ENCODE measurements at places on chromosomes 12 and 14. TPM values are rescaled to one million over a fixed set of nuclear protein-coding genes. Genes with fewer than 3 reads are reported as not detected.

KLRC2 gene
- not detected for total RNA-seq

IL22 gene
- total RNA-seq: not detected

GALNT16 gene
- total RNA-seq: 1.9 TPM

SLCO1B3 gene
- not detected for total RNA-seq

IKZF4 gene
- total RNA-seq: 2.8 TPM

ALDH1L2 gene
- total RNA-seq: 90.9 TPM

C12orf54 gene
- total RNA-seq: not detected

ENTPD5 gene
- total RNA-seq: 5.6 TPM

NOPCHAP1 gene
- 15.8 TPM for total RNA-seq

PTHLH gene
- 0.50 TPM for total RNA-seq

FAM222A gene
- total RNA-seq: 2.1 TPM

DNA sequence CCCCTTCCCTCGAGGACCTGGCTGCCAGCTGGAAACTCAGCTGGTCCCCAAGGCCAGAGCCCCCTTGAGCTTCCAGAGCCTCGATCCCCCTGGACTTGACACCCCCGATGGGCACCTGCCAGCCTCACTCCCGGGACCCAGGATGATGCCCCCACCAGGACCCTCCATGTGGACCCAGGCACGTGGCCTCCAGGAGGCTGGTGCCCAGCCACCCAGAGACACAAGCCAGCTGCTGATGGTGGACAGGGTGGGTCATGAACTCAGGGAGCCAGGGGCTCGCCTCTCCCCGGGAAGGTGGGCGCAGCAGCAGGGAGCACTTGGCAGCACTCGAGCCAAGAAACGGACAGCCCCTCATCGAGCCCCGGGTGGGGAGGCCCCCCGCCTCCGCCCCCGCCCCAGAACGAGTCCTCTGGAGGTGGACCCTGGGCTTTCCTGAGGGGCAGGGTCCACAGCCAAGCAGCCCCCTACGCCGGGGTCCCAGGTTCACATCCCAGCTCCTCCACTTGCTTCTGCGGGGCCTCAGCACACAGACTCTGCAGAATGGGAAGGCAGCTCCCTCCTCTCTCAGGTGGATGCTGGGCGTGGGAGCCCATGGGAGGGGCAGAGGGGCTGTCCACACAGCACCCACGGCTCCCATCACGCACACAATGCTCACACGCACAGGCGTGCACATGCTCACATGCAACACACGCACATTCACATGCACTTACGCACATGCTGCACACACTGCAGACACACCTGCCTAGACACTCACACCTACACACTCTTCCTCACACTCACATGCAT is 12.1 kb downstream of the C14orf180 start:
- peak; percentile 11 for DNase-seq

DNA sequence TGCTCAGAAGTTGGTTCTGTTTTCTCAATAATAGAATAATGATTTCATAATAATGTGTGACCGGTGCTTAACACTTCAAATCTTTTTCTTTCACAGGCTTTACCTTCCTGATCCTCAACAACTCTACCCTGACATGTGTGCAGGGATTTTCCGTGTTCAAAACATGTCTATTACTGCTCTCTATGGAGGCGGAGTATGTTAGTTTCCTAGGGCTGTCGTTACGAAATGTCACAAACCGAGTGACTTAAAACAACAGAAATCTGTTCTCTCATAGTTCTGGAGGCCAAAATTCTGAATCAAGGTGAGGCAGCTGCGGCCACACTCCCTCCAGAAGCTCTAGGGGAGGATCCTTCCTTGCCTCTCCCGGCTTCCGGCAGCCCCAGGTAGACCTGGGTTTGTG is 186.2 kb upstream of the VASH1 start:
- no peak for DNase-seq

DNA sequence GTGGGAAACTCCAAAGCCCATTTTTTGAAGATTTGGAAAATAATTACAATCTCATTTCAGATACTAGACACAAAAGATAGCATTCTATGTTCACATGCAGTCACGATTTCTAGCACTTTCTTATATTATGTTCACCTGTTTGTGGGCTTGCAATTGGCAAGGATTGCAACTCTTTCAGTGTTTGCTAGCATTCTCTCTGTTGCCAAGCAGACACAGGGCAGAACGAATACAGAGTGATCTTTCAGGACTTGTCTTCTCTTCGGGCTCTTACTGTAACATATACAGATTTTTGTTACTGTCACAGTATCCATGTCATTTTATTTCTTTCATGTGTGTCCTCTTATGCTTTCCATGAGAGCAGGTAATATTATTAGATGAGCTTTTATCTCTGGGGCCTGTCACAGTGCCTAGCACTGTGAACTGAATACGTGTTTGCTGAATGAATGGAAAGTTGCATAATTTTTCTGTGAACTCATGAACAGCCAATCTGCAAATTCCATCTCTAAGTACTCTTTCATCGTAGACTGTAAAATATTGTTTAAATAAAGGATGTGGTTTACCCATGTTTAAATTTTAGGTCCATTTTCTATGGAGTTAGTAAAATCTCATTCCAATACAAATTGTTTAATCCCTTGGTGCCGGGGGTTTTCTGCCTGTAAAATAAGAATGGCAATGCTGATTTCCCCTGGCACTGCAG is 105.1 kb downstream of the BMP4 start:
- no peak for DNase-seq

- DNase-seq: no peak
These were observed 121.3 kb upstream of the IGF1 start for GRCh38 chr12:102601621-102602020.

- no peak for DNase-seq
These were observed 38.5 kb upstream of the CHGA start for GRCh38 chr14:92884410-92884809.

- DNase-seq: peak; percentile 82
These were observed 156.8 kb upstream of the TMEM260 start for GRCh38 chr14:56422703-56423213.

GRCh38 chr14:22997676-22998323 is 12.1 kb downstream of the C14orf93 start:
- no peak for DNase-seq

GRCh38 chr12:78865516-78865915 is 942 bp downstream of the SYT1 start:
- DNase-seq: no peak

GRCh38 chr12:109915171-109916040 is 15.3 kb downstream of the TCHP start:
- peak; percentile 87 for DNase-seq

DNA sequence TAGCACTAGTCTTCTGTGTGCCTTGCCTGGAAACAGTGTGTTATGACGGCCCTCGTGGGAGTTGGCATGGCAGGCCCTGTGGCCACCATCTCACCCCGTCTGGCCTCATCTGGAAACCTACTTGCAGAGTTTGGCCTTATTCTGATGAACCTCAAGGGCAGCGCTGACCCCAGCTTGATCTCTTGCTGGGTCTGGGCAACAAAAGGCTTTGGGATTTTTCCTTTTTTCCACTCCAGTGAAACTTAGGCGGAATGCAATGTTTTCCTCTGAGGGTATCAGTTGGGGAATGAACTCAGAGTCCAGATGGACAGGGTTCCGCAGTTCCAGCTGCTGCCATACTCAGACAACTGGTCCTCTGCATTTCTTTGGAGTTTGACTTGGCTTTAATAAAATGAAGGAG is 15.9 kb downstream of the CACNA1C start:
- DNase-seq: no peak

GRCh38 chr12:79690142-79690637 is 574 bp downstream of the PAWR start:
- DNase-seq: peak; percentile 31

DNA sequence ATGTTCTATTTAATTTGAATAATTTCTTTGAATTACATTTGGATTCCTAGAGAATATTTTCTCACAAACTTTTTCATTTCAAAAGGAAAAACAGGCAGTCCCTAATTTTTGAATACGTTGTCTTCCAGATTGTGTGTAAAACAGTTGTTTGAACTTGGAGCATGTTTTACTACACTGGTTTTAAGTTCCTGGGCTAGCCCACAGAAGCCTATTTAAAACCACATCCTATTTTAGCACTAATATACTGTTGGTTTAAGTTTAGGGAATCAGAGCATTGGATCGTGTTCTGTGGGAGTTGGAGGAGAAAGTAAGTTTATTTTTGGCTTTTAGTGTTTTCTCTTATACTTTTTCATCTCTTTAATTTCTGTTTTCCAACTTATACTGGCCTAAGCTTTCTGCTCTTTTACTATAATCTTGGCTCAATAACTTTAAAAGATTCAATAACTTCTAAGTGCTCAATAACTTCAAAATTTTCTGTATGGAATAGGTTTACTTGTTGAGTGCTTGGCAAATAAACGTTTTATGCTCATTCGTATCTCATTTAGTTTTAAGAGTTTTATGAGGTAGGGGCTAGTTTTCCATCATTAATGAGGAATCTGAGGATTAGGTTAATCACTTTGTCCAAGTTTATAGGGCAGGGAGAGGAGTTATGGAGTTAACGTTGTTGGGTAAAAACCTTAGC is 14.9 kb downstream of the LEMD3 start:
- no peak for DNase-seq

DNA sequence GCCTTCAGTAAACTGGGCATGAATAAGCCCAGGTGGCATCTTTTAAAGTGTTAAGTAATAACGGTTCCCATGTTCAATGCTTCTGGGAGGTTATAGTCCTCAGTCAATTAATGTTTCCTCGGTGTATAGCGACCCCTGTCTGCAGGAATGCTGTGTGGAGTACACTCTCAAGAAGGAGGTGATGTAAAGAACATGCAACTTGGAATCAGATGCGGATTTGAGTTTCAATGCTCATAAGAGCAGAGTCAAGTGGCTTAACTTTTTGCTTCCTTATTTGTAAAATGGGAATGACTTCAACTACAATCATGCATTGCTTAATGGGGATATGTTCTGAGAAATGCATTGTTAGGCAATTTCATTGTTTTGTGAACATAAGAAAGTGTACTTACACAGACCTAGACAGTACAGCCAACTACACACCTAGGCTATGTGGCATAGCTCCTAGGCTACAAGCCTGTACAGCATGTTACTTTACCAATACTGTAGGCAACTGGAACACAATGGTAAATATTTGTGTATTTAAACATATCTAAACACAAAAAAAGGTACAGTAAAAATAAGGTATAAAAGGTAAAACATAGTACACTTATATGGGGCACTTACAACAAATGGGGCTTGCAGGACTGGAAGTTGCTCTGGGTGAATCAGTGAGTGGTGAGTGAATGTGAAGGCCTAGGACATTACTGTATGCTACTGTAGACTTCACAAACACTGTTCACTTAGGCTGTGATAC is 6.7 kb upstream of the MRPS35 start:
- peak; percentile 74 for DNase-seq

DNA sequence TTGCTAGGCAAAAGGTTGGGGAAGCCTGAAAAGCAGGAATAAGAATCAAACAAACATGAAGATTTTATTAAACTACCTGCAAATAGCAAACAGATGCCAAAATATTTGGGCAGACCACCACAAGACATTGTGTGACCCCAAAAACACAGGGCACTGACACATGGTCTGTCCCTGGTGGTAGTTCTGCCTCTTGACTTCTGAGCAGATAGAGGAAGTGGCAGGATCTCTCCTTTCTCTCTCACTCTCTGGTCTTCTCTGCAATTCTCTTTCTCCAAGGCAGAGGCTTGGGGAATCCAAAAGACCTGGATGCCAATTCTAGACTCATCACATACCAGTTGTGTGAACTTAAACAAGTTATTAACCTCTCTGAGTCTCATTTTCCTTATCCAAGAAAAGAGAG is 4.3 kb upstream of the PTGDR start:
- no peak for DNase-seq

DNA sequence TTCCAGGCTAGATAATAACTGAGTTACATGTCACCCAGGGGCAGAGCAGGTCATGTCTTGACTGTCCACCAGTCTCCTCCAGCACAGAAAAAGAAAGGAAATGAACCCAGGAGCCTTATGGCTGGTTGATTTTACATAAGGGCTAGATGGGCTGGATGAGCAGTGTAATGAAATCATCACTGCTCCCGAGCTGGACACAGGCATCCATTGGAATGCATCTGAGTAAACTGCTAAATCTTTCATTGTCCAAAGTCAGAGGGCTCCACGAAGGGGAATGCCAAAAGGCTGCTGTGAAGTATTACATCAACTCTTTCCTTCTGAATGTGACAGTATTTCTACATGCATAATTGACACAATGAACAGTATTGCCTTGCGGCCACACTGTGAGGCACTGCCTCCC is 30.1 kb upstream of the TSPAN11 start:
- DNase-seq: no peak

- DNase-seq: no peak
These were observed 204.4 kb downstream of the FOXN3 start for GRCh38 chr14:89212386-89213235.

DNA sequence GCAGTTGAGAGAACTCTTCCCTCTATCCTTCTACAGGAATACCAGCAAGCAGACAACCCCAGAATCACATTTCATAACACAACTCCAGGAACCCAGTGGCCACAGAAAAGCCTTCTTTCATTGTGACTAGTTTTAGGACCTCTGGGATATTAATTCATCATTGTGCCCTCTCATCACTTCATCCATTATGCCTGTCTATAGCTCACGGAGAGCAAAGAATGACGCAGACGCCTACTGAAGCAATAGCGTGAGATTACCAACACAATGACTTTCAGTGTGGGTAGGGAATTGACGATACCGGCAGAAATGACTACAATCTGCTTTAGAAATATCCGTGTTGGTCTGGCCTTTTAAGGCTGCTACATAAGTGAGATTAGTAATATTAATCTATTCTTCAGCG is 158.1 kb upstream of the FOXG1 start:
- DNase-seq: no peak
